ELF-1 (cell line): ENCODE measurements at places on chromosomes 4 and X.

DNA sequence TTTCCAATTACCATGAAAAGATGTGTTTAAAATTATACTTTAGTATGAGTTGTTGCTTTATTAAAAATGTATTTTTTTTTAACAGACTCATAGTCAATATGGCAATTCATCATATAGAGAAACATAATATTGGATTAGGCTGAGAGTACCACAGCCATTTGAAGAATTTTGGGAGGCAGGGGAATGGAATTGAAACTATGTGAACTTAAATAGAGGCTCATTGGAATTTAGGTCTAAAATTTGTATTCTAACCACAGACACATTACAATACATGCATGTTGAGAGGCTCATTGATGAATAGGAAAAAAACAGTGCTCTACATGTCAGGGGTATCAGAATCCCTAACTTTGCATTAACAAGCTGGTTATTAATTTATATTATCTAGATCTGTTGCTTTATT is 269.6 kb downstream of the DKK2 start:
- DNase-seq, result no peak

GRCh38 chr4:108446556-108446955 is 173.8 kb upstream of the RPL34 start:
- peak; percentile 44 for DNase-seq

- no peak for DNase-seq
These were observed 150.5 kb downstream of the TBCK start for GRCh38 chr4:106165351-106166010.

GRCh38 chrX:148067285-148067684 is 86.1 kb downstream of the FMR1NB start:
- DNase-seq, result no peak

- no peak for DNase-seq
These were observed 115.3 kb upstream of the ARX start for GRCh38 chrX:25131055-25131454.

GRCh38 chr4:7124689-7125442 is 57.0 kb upstream of the GRPEL1 start:
- peak; percentile 38 for DNase-seq

GRCh38 chrX:150854856-150855255 is 43.6 kb downstream of the CD99L2 start:
- no peak for DNase-seq

DNA sequence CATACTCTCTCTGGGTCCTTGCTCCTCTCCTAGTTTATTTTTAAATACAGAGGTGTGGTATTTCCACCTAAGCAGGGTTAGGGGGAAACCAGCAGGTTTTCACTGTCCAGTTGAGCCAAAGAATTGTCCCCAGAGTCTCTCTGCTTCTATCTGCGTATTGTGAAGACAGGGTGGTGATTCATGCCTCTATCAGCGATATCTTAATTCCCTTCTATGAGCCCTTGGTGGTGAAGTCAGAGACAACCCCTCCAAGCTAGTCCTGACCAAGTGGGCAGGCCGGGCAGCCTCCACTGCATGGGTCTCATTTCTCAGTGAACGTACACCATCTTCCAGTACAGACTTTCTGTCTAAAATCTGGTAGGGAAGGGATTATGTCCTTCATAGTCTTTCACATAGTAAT is 100.5 kb upstream of the GPR34 start:
- no peak for DNase-seq

DNA sequence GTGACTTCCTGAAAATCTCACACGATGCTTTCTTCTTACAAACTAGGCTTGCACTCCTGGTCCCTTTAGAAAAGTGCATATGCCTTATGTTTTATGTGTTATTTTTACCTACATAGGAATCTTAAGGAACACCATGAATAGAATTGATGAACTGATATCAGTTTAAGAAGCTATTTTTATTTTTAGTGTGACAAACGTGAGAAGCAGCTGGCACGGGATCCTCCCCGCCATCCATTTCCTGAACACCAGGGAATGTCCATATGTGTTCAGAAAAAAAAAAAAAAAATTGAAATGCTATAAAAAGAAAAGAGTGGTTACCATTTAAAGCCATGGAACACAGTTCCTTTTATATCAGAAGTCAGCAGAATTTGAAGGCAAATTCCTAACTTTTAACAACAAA is 1096.1 kb upstream of the PRKX start:
- DNase-seq, result no peak

DNA sequence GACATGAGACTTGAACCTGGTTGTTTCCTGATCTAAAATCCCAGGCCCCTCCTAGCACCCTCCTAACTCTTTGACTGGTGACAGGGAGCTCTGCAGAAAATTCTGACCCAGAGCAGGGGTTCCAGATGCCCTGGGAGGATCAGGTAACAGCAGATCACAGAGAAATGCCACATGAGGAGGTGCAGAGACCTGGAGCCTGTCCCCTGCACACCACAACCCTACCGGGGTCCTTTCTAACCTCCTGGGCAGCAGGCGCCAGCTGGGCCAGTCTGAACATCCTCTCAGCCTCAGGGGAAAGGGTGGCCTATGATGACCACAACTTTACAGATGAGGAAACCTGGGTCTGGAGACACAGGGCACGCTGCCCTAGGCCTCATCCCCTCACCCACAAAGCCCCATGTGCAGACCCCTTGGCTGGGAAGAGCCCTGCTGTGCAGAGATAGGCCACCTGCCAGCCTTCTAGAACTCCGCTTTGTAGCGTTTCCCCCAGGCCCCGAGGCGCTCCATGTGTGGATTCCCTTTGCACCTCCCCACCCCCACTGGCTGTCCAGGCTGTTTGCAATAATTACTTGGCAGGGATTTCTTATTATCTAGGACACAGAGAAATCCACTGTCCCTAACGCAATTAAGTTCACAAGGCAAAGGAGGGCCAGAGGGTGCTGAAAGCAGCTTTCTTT is 36.5 kb downstream of the WDR1 start:
- DNase-seq, result no peak

DNA sequence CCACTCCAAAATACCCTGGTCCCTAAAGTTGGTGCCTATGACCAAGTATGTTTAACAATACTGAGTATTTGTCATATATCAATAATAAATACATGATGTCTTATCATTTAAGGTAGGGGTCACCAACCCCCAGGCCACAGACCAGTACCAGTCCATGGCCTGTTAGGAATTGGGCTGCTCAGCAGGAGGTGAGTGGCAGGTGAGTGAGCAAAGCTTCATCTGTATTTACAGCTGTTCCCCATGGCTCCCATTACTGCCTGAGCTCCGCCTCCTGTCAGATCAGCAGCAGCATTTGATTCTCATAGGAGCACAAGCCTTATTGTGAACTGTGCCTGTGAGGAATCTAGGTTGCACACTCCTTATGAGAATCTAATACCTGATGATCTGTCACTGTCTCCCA is 126.2 kb downstream of the HNRNPD start:
- no peak for DNase-seq
